NCI-H774 (cell line): ENCODE measurements at places on chromosomes 1 and 21.

DNA sequence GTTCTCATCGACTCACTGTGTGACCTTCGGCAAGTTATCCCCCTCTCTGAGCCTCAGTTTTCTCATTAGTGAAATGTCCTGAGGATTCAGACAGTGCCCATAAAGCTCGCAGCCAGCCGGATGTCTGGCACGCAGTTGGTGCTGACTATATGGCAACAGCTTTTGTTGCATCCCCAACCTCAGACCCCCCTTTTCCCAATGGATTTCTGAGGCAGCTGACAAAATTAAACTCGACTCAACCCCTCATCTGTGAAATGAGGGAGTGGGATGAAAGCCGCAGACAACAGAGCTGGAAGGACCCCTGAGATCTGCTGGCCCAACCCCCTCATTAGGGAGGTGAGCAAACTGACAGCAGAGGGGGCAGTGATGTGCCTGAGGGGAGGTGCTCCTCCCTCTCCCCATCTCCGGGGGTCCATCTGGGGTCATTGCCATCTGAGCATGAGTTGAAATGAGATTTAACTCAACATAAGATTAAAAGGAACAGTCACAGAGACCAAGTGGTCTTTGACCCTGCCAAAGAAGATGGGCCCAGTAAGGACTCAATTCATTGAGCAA, 40.4 kb downstream of the NKAIN1 start:
- no peak for DNase-seq

DNA sequence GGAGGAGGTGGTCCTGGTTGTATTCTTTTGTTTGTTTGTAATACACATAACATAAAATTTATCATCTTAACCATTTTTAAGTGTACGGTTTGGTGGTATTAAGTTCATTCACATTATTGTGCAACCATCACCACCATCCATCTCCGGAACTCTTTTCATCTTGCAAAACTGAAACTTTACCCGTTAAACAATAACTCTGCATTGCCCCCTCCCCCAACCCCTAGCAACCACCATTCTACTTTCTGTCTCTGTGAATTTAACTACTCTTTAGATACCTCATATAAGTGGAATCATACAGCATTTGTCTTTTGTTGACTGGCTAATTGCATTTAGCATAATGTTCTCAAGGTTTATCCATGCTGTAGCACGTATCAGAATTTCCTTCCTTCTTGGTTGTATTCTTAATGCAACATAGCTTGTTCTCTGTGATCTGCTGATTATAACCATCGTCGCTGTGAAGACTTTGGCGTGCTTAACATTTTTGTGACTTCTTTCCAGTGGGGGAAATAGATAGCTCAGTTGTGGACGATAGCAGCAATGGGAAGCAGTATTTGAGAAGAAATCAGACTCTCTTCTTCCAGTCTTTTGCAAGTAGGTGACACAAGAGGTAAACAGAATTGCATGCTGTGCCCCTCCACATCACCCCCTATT, 117.5 kb upstream of the HOOK1 start:
- no peak for DNase-seq

GRCh38 chr1:203124546-203125317, 2.8 kb upstream of the ADORA1 start:
- no peak for DNase-seq

- no peak for DNase-seq
Observed at GRCh38 chr21:29639366-29640079, 300.3 kb downstream of the GRIK1 start.

GRCh38 chr21:36103434-36103833, 31.4 kb upstream of the CBR3 start:
- DNase-seq, result no peak

- DNase-seq, result no peak
Observed at GRCh38 chr21:29261555-29262540, 36.9 kb upstream of the BACH1 start.

GRCh38 chr1:66074147-66074546, 281.5 kb downstream of the PDE4B start:
- no peak for DNase-seq

- no peak for DNase-seq
Observed at GRCh38 chr1:221778535-221779142, 36.8 kb upstream of the DUSP10 start.

DNA sequence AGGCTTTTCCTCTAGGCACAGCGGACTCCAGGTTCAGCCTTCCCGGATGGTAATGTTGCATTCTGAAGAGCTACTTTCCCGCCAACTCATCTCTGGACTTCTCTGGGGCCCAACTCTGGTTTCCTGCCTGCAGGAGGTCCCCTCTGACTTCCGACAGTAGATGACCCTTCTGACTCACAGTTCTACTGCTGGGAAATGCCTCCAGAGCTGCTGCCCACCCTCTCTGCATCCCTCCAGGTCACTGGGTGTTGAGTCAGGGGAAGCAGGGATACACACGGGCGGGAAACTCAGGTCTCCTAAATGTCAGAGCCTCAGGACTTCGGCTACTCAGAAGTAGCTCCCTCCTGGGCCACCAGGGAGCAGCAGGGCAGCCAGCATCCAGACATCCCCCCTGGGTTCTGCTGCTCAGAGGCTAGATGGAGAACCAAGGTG, 2.1 kb upstream of the KIF21B start:
- DNase-seq, result no peak

DNA sequence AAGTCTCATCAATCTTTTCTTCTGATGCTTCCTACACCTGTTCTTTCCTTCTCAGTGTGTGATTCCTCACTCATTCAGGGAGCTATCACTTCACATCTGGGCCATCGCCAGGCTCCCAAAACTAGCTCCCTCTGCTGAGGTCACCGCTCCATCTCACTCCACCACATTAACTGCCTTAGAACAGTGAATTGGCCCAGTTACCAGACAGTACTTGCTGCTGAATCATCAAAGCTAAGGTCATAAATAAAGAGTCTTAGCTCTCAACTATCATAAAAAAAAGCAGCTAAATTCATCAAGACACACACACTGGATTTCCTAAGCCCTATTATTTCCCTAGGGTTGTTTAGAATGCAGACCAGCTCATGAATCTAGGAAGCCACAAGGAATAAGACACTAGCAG, 18.8 kb upstream of the SRM start:
- DNase-seq, result no peak

DNA sequence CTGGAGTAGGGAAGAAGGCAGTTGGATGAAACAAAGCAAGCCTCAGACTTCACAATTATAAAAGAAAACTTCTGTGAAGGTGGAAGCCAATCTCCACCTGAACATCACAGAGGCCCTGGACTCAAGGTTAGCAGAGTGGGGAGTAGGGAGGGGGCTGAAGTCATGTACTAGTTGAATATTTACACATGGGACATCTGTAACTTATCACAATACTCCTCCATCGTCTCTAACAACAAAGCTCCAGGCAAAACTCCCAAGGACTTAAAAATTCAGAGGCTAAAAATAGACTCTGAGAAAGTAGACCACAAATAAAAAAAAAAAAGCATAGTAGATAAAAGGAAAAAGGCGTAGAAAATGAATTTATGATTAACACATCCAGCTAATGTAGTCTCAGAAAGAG, 326.3 kb upstream of the PKN2 start:
- no peak for DNase-seq
